ENCODE measurements at places on chromosomes 1 and 21.

- DNase-seq, result no peak
Observed at GRCh38 chr1:204453141-204453772, 41.3 kb downstream of the PIK3C2B start.

DNA sequence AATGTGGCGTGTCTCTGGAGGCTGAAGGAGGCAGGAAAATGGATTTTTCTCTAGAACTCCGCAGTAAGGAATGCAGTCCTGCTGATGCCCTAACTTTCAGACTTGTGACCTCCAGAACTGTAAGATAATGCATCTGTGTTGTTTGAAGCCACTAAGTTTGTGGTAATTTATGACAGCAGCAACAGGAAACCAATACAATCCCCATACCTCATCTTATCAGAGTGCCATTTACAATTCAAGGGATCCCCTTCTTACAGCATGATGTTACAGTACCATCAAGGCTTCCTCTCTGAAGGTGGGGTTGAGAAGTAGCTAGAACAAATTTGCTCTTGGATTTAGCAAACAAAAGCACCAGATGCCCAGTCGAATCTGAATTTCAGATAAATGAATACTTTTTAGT is 21.6 kb downstream of the ABCA4 start:
- no peak for DNase-seq

GRCh38 chr1:229557200-229557850 is 1.2 kb downstream of the ABCB10 start:
- DNase-seq, result no peak

DNA sequence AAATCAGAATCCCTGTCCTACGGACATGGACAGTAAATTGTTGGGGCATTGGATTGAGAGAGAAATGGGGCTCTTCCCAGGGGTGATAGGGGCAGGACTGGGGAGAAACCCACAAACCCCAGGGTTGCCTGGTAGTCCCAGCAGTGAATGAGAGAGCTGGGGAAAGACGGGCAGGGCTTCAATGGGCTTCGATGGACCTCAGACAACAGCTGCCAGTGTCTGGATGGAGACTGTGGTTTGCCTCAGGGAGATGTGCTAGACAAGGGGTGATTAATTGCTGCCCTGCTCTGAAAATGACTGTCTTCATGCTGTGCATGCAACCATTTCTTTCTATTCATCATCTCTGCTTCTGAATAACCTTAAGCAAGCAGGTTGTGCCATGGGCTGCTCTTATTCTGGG is 7.4 kb downstream of the GPR25 start:
- no peak for DNase-seq

DNA sequence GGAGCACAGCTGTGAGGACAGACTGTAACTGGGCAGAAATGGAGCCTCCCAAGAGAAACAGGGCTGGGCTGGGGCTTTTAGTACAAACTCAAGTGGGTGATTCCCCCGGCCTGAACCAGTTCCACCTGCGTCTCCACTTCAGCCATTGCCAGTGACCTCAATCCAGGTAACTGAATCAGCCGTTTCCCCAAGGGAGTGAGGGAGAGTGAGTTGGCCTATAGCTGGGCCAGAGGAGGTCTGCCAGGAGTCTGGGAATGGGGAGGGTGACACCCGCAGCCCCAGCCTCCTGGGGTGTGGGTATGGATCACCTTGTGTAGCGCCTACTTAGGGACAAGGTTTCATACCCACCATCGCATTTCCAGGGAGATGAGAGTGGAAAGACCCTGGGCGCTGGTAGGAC is 8.5 kb downstream of the SLC26A9 start:
- DNase-seq, result no peak

DNA sequence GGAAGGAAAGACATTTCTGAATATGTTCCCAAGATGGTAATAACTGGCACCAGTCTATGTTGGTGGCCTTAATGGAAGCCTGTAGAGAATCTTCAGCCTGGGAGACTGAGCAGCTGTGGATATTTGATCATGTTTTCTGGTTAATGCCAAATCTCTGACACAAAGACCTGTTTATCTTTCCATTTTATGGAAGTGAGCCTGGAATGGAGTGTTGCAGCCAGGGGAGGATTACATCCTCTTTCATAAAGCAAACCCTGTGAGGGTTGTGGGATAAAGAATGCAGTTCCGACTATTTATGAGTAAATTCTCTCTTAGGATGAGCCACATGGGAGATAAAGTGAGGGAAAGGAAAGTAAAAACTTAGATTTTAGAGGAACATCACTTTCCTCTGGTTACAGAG is 144.1 kb downstream of the PCP4 start:
- no peak for DNase-seq

DNA sequence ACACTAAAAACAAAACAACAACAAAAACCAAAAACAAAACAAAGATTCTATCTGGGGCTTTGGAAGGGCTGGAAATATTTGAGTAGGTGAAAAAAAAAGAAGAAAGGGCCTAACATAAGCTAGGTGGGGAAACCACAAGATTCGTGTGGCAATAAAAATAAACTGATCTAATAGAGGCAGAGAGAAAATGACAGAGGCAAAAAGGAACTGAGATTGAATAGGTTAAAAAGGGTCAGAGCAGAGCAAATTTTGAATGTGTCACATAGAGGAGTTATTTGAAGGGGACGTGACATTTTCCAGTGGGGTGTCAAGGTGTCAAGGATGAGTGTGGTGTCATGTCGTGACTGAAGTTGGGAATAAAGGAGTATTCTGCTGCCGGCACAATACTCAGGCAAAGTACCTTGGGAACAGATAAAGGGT is 65.2 kb upstream of the RALGPS2 start:
- DNase-seq, result no peak

GRCh38 chr1:224175617-224176016 is 7.4 kb upstream of the DEGS1 start:
- no peak for DNase-seq

DNA sequence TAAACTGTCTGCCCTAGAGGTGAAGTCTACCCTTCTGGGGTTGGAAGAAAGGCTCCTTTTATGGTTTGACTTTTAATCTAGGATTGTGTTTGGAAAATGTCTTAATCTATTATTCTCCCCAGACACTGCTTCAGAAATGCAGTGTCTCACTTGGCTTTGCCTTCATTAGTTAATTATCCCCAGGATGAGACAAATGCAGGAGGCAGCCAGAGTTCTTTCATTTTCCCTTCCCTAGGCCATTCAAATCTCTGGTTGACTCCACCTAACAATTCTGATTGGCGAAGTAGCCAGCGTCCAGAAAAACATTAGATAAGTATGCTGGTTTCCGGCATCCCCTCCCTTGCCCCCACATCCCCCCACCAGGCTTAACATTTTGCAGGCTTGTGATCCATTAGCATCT is 325.8 kb upstream of the PBX1 start:
- no peak for DNase-seq

- DNase-seq, result peak; percentile 55
Observed at GRCh38 chr1:109910123-109910962, at the start of gene CSF1. CSF1 (plus strand) TSS chr1:109910849; CDS start chr1:109911024, 175 bp downstream.

All from stimulated activated CD4-positive, alpha-beta T cell treated with anti-CD3 and anti-CD28 coated beads, Interleukin-2, amount 100 ng/mL, for 48 hours (primary cell).